ENCODE measurements at places on chromosomes 7 and 10.

DNA sequence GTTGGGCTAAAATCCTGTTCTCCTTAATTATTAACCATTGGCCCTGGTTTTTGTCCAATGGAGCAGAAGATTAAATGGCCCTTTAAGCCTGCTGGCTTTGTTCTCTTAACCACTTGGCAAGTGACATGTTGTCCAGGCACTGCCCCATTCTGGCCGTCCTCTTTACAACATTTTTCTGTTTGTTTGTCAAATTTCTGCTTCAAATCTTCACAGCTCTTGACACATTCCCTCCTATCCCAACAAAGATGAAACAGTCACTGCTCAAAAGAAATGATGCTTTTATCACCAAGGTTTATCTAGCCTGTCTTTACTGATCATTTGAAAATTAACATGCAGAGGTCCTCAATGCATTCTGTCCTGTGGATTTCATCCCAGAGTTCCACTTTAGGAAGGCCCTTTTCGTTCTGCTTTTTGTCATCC, 700.4 kb downstream of the KCNMA1 start:
- no peak for DNase-seq

- no peak for DNase-seq
These were observed 115.1 kb downstream of the AGMO start for GRCh38 chr7:15446722-15447121.

DNA sequence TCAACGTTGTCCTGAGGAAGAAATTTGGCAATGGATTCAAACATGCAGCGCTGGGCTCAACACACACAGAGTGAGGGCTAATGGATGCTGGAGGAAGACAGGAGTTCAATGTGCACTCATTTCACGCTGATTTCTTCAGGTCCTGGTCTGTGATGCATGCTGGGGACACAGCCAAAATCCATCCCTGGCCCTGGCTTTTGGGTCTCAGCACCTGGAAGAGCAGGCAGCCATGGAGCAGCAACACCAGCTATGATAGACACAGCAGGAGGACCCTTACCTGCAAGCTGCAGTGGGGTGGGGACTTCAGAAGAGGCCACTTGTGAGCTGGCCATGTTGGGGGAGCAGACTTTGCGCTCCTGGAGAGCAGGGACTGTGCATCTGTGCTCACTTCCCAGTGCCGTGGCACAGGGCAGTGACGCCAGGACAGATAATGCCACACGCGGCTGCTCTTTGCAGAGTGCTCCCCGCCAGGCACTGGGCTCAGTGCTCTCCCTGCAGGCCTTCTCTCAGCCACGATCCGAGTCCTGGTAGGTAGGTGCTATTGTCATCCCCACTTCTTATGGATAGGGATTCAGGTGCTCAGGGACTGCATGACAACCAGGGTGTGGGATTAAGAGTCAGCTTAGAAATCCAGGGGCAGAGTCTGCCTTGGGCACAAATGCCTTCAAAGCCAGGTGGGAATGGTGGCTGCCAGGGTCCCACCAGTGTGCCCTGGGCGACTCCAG, 138.8 kb upstream of the UNC5B start:
- no peak for DNase-seq

DNA sequence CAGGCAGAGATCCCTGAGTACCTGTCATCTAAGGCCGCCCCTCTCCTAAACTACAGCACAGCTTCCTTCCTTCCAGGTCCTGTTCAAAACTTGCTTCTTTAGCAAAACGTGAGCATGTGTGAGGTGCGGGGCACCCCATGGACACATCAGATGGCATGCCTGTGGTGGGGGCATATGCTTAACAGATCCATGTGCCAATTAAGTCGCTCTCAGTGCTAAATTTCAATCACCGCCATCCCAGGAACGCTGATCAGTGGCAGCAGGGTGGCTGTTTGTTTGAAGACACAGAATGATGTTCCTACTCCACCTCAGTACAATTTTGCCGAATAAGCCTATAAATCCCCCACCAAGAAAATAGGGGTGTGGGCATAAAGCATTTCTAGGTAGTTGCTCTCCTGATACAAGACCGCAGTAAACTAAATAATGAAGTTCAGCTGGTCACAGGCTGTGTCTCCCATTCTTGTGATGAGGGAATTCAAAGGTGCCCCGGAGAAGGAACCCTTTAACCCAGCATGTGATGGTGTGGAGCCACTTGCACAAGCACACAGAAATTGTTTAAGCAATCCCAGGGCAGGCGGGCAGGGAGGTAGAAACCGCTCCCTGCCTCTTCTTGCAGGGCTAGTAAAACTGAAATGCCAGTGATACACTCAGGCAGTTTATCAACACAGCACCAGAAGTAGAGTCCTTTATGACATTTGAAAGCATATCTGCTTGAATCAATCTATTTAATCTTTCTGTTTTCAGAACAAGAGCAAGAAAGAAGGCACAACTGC, 205.7 kb downstream of the SORCS1 start:
- no peak for DNase-seq

DNA sequence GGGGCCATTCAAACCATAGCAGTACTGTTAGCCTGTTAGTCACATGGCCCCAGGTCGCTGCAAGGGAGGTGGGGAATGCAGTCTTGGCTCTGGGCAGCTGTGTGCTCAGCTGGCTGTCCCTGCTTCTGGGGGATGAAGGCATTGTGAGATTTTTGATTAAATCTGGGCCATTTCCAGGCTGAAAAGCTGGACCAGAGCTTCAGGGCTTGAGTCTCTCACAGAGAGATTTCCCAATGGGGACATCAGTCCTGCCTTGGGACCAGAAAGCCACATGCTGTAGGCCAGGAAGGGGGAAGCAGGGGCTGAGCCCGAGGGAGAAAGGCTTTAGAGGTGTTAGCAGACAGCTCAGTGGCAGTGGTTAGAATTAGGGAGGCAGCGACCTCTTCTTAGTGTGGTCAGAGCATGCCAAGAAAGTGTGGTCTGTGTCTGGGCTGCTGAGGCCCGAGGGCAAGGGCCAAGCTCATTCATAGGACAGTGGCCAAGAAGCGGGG, 33.6 kb downstream of the PALD1 start:
- no peak for DNase-seq

DNA sequence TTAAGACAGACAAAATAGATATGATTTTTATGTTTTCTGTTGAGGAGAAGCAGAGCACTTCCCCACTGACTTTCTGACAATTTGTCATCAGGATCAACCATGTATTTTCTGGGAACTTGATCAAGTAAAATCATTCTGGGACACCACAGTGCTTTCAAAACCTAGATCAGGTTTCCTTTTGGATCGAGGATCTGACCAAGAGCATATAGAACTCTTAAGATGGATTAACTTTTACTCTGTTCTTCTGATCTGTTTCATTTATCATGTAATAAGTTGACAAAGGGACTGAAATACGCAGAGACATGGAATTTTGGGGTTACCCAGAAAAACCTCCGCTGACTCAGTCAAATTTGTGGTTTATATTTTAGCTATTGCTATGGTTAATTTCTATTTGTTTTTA, 136.0 kb upstream of the WNT16 start:
- no peak for DNase-seq

- DNase-seq = no peak
These were observed 49.0 kb downstream of the SPOCK2 start for GRCh38 chr10:72039377-72039776.

DNA sequence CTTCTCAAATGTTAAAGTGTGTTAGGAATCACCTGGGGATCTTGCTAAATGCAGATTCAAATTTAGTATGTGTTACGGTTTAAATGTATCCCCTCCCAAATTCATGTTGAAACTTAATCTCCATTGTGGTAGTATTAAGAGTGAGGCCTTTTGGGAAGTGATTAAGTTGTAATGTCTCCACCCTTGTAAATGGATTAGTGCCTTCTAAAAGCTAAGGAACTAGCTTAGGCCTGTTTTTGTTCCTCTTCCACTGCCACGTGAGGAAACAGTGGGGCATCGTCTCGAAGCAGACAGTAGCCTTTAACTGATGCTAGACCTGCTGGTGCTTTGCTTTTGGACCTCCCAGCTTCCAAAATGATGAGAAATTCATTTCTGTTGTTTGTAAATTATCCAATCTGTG, 52.3 kb upstream of the SEMA3D start:
- DNase-seq = no peak

DNA sequence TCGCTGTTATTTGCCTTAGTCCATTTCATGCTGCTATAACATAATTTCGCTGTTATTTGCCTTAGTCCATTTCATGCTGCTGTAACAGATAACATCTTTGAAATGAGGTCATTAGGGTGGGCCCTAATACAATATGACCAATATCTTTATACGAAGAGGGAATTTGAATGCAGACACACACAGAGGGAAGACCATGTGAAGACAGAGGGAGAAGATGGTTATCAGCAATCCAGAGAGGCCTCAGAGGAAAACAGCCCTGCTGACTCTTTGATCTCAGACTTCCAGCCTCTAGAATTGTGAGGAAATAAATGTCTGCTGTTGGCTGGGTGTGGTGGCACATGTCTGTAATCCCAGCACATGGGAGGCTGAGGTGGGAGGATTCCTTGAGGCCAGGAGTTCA, 404.9 kb downstream of the TYW1 start:
- DNase-seq = no peak

DNA sequence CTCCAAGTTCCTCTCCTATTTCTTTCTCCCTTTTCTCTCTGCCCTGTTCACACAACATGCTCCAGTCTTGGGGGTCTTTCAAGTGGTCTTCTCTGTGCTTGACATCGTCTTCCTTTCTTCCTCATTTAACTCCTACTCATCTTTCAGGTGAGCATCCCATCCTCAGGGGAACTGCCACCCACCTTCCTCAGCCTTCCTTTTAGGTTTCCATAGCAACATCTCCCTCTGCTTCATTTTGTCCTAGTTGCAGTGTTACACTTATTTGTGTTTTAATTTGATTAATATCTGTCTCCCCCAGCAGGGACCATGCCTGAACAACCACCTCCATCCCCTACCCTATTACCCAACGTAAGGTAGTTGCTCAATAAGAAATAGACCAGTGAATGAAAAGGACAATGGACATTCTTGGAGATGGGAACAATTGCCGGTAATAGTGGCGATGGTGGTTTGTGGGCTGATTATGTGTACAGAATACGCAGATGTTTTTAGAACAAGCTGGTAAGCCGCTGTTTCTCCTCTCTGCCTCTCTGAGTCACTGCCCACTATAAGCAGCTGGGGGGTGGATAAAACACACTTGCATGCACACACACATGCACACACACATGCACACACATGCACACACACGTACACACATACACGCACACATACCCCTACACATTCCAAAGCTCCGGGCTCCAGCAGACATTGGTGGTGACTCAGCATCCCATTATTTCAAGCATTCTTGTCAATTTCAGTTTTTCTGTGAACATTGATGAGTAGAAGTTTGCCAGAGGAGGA, 251.6 kb downstream of the GATA3 start:
- no peak for DNase-seq
